ENCODE measurements at places on chromosomes 5 and 9.

DNA sequence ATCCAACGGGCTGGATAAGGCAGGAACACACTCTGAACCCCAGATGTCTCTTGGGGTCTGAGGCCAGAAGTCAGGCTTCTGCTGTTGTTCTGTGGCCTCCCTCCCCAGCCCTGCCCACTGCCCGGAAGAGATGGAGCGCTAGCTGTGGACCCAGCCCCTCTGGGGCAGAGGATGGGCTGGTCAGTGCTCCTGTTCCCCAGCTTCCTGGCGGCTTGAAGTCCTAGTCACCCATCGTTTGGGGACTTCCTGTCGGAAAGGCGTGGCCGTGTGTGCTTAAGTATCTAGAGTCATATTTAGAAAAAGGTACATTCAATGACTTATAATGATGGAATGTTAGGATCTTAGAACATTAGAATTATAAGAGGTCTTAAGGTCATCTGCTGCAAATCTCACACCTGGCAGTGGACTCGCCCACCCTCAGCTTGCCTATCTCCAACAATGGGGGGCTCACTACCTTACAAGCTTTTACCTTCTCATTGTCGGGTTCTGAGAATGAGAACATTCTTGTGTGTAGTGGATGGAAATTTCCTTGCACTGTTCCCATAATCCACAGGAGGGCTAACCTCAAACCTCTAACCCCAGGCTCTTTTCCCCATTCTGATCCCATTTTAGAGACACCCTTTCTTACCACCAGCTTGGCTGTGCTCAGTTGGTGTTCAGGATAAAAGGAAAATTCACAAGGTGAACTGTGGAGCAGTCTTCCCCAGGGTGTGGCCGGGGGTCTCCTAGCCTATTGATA is 13.4 kb upstream of the AIF1L start:
- no peak for DNase-seq

GRCh38 chr9:93300175-93300572 is 116.2 kb downstream of the WNK2 start:
- DNase-seq = no peak

DNA sequence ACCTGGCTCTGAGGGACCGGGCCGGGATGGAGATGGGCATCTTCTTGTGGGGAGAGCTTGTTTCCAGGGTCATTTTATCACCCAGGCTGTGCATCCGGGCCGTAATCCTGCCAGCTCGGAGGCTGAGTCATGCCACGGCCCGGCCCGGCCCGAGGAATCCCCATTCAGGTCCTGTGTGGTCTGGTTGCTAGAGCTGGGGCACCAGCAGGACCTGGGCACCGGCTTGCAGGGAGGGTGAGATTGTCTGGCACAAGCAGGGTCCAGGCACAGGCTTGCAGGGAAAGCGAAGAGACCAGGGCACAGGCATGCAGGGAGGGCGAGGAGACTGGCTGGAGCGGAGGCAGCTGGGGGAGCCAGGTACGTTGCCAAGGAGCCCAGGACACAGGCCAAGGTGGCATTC is 106.8 kb downstream of the RXRA start:
- peak; percentile 75 for DNase-seq

DNA sequence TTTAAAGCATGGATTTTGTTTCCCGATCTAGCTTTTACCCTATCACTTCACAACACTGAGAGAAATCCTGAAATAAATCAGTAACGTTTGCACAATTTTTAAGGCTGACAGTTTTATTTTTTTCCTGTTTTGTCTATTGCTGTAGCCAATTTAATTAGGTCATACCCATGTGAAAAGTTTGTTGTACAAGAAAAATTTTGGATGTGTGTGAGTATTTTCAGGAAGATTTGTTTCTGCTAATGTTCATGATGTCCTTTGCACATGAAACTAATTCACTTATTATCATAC is 237.8 kb downstream of the ARRDC3 start:
- DNase-seq = no peak

- no peak for DNase-seq
Observed at GRCh38 chr9:125795970-125796596, 48.9 kb downstream of the PBX3 start.

- DNase-seq = no peak
Observed at GRCh38 chr9:126112135-126112720, 214.4 kb upstream of the MVB12B start.

DNA sequence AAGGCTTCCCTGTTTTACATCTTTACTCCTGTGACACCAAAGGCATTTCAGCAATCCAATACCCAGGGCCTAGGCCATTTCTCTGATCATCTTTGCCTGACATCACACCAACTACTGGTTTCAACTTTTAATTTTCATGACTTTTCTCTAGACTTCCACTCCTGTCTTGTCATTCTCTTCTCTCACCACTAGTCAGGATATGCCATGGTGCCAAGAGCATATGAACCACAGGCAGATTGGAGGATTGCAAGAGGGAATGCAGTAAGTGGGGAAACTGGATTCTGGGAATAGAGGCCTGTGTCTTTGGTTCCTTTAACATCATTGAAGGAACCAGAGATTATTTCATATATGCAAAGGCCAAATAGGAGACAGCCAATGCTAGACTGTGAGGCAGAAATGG is 69.3 kb downstream of the ANKRD31 start:
- DNase-seq = peak; percentile 11
